Spleen (tissue), 13 donors: ENCODE measurements at places on chromosomes 5 and 9.

DNA sequence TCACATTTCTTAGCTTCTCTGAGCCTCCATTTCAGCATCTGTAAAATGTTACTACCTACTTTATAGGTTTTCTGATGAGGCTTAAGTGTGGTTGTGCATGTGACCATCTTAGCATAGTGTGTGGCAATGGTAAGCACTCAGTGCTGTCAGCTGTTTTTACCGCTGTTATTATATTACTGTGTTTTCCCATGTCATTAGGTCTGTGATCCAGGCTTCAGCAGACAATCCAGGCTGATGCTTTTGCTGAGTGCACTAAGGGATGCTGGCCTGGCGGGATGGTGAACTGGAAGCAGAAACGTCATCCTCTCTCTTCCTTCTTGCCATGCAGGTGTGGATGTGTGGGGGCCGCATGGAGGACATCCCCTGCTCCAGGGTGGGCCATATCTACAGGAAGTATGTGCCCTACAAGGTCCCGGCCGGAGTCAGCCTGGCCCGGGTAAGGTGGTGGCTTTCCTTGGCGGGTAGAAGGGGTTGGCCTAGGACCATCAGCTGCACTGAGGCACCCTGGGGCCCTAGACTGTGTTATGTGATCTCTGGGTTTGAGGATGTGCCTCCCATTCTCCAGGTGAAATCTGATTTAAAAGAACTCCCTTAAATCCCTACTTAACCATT lies 41.9 kb upstream of the SAP30L start:
- DNase-seq: no peak

DNA sequence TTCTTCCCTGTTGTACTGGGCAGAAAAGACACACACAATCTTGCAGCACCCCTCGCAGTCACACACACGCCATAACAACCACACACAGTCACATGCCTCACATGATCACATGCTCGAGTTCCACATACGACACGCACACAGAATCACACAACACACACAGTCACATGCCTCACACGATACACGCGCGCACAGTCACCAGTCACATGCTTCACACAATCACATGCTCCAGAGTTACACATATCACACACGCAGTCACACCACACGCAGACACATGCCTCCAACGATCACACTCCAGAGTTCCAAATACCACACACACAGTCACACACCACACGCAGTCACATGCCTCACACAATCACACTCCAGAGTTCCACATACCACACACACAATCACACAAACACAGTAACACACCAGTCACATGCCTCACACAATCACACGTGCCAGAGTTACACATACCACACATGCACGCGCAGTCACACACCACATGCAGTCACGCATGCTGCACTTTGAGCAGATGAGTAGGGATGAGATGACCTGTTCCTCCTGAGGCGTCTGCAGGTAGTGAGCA lies 49.0 kb upstream of the LRRC14B start:
- DNase-seq: no peak

DNA sequence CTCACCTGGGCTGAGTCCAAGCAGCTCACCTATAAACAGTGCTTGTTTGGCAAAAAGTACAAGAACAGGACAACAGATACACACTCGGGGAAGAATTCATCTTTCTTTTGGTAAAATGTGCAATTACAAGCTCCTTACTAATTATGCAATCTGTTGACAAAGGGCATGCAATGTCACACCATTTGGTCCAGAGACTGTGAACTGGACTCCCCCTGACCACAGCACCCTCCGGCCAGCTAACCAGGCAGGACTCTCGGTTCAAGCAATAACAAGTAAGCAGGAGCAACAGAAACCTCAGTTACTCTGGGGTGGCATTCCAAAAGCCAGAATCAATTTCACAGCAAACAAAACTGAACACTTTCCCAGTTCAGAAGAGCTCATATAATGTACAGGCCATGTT lies 113.8 kb downstream of the GNAQ start:
- DNase-seq: no peak

- no peak for DNase-seq
Measured at GRCh38 chr5:5242056-5242455, 101.9 kb downstream of the ADAMTS16 start.

GRCh38 chr5:142816531-142817430 lies 46.6 kb downstream of the ARHGAP26 start:
- DNase-seq: no peak

GRCh38 chr9:131361202-131361833 lies 32.6 kb upstream of the PRRC2B start:
- peak; percentile 72 for DNase-seq

DNA sequence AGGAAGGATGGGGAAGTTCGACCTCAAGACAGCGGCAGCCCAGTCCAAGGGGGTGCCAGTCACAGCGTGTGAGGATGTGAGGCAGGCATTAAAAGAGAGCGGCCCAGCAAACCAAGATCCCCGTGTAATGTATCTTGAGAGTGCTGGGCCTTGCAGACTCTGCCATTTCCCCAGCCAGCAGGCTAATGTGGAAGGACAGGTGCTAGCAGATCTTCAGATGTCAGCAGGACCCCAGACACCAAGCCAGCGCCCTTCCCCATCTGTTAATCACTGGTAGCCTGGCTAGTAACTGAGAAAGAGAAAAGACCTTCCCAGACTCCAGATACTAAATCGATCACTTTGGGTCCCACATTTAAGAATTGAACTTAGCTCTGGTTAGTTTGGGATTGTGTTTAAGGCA lies 62.2 kb downstream of the NTRK2 start:
- DNase-seq: no peak

DNA sequence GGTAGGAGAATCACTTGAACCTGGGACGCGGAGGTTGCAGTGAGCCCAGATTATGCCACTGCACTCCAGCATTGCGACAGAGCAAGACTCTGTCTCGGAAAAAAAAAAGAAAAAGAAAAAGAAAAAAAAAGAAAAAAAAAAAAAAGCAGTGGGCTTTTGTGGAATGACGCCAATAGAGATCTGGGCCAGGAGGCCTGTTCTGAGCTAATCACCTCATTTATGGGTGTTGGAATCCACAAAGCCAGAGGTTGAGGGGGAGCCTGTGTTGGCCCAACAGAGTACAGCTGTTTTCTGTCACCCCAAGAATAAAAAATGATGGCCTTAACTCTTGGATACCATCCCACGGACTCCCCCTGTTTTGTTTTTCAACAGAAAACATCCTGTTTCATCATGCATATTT lies 18.5 kb downstream of the OSTF1 start:
- DNase-seq: no peak

DNA sequence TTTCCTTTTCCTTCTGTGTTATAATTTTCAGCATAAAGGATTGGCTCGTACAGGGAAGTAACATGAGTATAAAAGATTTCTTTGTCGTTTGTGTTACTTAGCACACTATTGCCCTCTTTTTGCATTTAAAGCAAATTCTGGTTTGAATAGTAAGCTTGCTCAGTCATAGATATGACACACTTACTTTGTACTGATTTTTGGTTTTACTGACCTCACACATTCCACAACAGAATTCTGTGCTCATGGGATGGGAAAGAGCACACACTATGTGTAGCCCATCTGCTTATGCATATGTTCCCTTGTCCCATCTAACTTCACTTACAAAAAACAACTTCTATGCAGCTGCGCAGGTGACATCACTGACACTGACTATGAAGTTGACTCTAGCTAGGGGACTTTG lies 111.9 kb upstream of the MTAP start:
- DNase-seq: no peak

GRCh38 chr5:95823738-95824609 lies 1.4 kb upstream of the GLRX start:
- peak; percentile 88 for DNase-seq

GRCh38 chr9:35557320-35557719 lies 47.7 kb upstream of the TESK1 start:
- DNase-seq: no peak

- no peak for DNase-seq
Measured at GRCh38 chr5:36721664-36722235, 115.3 kb downstream of the SLC1A3 start.

DNA sequence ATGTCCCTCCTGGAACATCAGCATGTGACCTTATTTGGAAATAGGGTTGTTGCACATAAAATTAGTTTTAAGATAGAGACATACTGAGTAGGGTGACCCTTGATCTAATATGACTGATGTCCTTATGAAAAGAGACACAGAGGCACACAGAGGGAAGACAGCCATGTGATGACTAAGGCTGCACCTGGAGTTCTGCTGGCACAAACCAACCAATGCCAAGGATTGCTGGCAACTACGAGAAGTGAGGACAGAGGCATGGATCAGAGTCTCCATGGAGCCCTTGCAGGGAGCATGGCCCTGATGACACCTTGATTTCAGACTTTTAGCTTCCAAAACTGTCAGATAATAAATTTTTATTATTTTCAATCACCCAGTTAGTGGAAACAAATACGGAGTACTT lies 101.9 kb downstream of the FBXL7 start:
- no peak for DNase-seq

DNA sequence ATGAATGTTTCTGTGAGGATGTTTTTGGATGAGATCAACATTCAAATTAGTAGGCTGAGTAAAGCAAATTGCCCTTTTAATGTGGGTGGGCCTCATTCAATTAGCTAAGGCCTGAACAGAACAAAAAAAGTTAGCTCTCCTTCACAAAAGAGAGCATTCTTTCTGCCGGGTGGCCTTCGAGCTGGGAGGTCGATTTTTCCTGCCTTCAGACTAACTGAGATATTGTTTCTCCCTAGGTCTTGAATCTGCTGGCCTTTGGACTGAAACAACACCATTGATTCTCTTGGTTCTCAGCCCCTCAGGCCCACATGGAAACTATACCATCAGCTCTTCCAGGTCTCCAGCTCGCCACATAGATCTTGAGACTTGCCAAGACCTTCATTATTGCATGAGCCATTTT lies 29.1 kb upstream of the FREM1 start:
- DNase-seq: no peak

DNA sequence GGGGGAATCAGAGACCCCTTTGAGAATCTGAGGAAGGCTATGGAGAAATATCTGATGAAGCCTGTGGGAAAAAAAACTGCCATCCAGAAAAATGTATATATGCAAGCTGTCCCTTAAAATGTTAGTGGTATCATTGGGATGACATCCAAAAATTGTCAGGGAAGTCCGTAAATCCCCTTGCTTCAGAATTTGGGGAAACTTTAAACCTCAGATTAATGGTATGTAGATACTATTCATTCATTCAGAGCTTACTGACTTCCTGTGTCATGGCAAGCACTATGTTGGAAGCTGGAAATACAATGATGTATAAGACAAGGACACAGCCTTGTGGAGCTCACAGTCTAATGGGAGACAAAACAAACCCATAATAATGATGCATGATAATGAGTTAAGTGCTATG lies 10.9 kb upstream of the MOB3B start:
- no peak for DNase-seq

- no peak for DNase-seq
Measured at GRCh38 chr9:132519033-132519432, 63.4 kb upstream of the BARHL1 start.

GRCh38 chr5:151448038-151448985 lies 909 bp downstream of the SLC36A1 start:
- no peak for DNase-seq

DNA sequence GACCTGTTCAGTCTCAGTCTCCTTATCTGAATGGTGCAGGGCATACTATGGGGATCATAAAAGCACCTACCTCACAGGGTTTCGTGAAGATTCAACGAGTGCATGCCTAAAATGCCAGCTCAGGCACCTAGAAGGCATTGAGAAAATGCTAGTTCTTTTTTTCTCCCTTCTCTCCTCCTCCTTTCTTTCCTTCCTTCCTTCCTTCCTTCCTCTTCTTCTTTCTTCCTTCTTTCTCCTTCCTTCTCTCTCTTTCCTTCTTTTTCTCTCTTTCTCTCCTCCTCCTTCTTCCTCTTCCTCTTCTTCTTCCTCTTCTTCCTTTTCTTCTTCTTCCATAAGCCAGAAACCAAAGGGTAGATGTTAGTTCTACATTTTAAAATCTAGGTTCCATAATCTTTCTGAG lies 12.3 kb upstream of the RAB14 start:
- DNase-seq: no peak

DNA sequence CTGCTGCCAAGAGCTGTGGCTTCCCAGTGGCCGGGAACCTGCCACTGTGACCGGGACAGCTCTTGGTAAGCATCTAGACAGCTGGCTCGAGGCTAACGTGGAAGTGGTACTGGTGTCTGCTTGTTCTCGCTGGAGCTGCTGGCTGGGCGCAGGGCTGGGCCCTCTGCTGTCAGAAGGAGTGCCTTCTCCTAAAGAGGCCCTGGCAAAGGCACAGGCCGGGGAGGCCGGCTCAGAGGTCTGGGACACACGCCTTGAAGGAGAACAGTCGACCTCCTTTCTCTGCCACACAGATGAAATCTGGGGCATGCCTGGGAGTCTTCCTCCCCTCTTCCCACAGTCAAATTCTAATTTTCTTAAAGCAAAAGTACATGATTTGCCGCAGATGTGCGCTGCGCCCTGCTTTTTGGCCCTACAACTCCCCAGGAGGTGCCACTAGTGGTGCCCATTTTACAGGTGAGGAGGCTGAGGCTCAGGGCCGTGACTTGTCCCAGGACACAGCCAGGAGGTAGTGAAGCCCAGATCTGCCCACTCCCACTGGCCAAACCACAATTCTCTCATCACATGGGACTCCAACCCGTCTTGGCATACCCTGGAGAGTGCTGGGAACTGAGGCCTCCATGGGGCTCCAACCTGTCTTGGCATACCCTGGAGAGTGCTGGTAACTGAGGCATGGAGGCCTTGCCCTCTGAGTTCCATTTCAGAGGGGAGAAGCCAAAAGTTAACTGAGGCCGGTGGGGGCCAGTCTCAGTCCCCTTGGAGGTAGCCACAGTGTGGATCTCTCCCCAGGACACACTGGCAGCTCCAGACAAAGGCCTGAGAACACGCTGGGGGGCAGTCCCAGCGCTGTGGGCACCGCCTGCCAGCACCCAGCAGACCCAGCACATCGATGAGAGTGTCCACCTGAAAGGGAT lies 12.0 kb upstream of the RXRA start:
- DNase-seq: peak; percentile 73

DNA sequence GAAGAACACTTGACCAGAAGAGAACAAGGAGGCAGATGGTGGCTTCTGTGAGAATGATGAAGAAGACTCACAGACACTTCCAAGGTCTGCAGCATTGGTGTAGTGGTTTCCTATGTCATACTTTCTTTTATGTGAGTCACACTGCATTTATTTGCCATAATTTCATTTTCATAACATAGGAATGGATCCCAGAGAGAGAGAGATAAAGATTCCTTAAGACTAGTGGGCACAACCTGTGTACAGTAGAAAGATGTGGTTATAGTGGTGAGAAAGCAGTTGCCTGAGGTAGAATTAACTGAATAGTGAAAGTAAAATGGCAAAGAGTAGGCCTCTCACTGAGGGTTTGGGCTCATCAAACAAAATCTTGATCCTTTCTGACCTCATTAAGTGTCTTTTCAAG lies 7.6 kb upstream of the CCDC152 start:
- no peak for DNase-seq
